Activated CD4-positive, alpha-beta memory T cell treated with anti-CD3 and anti-CD28 coated beads, Interleukin-2, amount 10 ng/mL, durations not matched to agents 7 days and 5 days (primary cell): ENCODE measurements at places on chromosomes 5 and 9. TPM values are rescaled to one million over a fixed set of nuclear protein-coding genes. Genes with fewer than 3 reads are reported as not detected.

Gene COL15A1
- total RNA-seq, result 0.33 TPM

Gene ABCA1
- 0.93 TPM for total RNA-seq

- no peaks in the 10 kb centered on the region for H3K4me1 ChIP-seq
- no peak for DNase-seq
- H3K4me3 ChIP-seq, result no peak overlapping the region
- H3K27me3 ChIP-seq, result no peaks in the 10 kb centered on the region
- H3K27ac ChIP-seq, result no peak overlapping the region
- H3K36me3 ChIP-seq, result no peaks in the 10 kb centered on the region
These were observed 228.9 kb upstream of the SNX2 start for GRCh38 chr5:122545986-122546385.

DNA sequence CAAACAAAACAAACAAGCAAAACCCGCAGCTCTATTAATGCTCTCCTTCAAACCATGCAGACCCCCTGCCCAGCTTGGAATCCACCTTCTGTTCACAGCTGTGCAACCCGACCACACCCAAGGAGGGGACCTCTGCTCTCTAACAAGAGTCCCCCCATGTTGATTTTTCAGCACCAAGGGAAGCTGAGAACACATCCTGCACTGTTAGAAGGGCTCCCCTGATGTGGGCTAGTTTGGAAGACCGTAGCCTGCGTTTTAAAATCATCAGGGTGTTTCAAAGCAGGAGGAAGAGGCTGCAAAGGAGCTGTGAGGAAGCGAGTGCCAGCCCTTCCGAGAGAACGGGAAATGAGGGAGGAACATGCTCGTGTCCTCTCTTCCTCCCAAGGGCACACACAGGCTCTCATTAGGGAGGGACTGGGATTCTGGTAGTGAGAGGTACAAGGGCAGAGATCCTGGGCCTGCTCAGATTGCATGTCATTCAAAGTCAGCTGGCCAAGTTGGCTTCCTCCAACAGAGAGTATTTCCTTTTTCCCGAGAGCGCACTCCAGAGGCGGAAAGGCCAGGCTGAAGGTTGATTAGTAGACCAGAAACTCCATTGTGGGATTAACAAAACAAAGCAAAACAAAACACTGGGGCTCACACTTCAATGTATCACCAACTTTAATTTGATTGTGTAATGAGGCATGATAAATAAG lies 185.9 kb downstream of the SEMA6A start:
- H3K4me3 ChIP-seq, result no peak overlapping the region
- no peaks in the 10 kb centered on the region for H3K27me3 ChIP-seq
- DNase-seq, result no peak
- no peaks in the 10 kb centered on the region for H3K36me3 ChIP-seq
- no peaks in the 10 kb centered on the region for H3K4me1 ChIP-seq
- H3K27ac ChIP-seq, result no peak overlapping the region

Gene RMRP
- 9,885 TPM for total RNA-seq

- no peak for DNase-seq
- H3K4me1 ChIP-seq, result peaks cover 24% of the 10 kb centered on the region
- no peak overlapping the region for H3K27ac ChIP-seq
These were observed 12.2 kb upstream of the CSNK1A1 start for GRCh38 chr5:149563466-149563865.

DNA sequence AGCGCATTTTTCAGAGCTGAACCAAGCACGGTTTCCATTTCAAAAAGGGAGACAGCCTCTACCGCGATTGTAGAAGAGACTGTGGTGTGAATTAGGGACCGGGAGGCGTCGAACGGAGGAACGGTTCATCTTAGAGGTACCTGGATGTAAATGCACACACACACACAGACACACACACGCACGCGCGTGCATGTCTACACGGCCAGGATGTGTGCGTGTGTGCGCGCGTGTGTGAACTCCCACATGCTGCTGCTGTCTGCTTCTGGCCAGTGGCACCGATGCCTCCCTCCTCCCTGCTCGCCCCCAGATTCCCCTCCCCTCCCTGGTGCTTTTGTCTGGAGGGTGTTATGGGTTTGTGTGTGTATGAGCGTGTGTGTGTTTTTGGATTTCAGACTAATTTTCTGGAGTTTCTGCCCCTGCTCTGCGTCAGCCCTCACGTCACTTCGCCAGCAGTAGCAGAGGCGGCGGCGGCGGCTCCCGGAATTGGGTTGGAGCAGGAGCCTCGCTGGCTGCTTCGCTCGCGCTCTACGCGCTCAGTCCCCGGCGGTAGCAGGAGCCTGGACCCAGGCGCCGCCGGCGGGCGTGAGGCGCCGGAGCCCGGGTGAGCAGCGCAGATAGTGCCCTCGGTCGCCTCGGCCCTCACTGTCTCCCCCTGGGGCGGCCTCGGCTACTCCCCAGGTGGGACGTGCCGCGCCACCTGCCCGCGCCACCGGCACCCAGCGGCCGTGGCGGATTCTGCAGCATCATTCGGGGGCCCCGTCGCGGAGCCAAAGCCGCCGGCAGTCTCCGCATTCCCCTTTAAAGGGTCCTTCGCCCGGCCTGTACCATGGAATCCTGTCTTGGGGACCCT lies at the start of gene NTRK2:
Gene NTRK2 (plus strand): TSS at position 442 of the 850 bp plus-strand sequence. CDS start 1,020 bp downstream, outside the sequence.
- H3K4me3 ChIP-seq, result peak within 1 kb of the TSS; percentile 72
- peaks cover 20% of the 10 kb centered on the region for H3K4me1 ChIP-seq
- H3K27ac ChIP-seq, result peak within 1 kb of the TSS; percentile 18
- peak; percentile 27 for DNase-seq
- peaks cover 63% of the 10 kb centered on the region for H3K27me3 ChIP-seq

GRCh38 chr5:167280111-167280510 lies 1011.3 kb upstream of the WWC1 start:
- no peak overlapping the region for H3K4me3 ChIP-seq
- H3K27ac ChIP-seq, result no peak overlapping the region
- H3K36me3 ChIP-seq, result no peaks in the 10 kb centered on the region
- no peak for DNase-seq

Gene ATOSB
- total RNA-seq, result 26.8 TPM

GRCh38 chr9:7533376-7534090 lies 266.0 kb downstream of the DMAC1 start:
- H3K27ac ChIP-seq, result peak overlapping the region; percentile 72
- peak overlapping the region; percentile 9 for H3K4me3 ChIP-seq
- H3K27me3 ChIP-seq, result peaks cover 16% of the 10 kb centered on the region
- peak; percentile 26 for DNase-seq
- peaks cover 3% of the 10 kb centered on the region for H3K36me3 ChIP-seq

Gene CKMT2
- total RNA-seq, result not detected

Gene PTGER4
- 54.1 TPM for total RNA-seq

Gene IGIP
- 4.8 TPM for total RNA-seq

Gene ECSCR
- not detected for total RNA-seq

Gene PROP1
- not detected for total RNA-seq

DNA sequence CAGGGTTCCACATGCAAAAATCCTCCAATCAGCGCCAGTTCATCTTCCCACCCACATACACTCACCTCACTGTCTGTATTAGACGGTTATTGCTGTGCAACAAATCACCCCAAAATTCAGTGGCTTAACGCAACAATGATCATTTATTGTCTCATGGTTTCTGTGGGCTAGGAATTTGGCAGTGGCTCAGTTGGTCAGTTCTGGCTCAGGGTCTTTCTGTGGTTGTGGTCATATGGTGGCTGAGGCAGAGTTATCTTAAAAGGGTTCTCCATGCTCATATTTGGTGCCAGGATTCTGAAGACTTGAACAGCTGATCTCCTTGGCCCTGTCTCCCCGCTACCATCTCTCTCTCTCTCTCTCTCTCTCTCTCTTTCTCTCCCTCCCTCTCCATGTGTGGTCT lies 12.9 kb downstream of the ZNF618 start:
- no peak overlapping the region for H3K4me3 ChIP-seq
- H3K27me3 ChIP-seq, result peaks cover 7% of the 10 kb centered on the region
- H3K4me1 ChIP-seq, result peaks cover 15% of the 10 kb centered on the region
- H3K36me3 ChIP-seq, result no peaks in the 10 kb centered on the region
- H3K27ac ChIP-seq, result no peak overlapping the region

GRCh38 chr9:99259231-99259918 lies 37.3 kb downstream of the SEC61B start:
- peak; percentile 67 for DNase-seq
- peak overlapping the region; percentile 75 for H3K27ac ChIP-seq
- H3K27me3 ChIP-seq, result no peaks in the 10 kb centered on the region
- no peak overlapping the region for H3K4me3 ChIP-seq

- no peak overlapping the region for H3K27ac ChIP-seq
- peaks cover 8% of the 10 kb centered on the region for H3K27me3 ChIP-seq
- no peak for DNase-seq
- peaks cover 13% of the 10 kb centered on the region for H3K4me1 ChIP-seq
- H3K36me3 ChIP-seq, result peaks cover 7% of the 10 kb centered on the region
These were observed 190.3 kb downstream of the SNX18 start for GRCh38 chr5:54707841-54708240.

DNA sequence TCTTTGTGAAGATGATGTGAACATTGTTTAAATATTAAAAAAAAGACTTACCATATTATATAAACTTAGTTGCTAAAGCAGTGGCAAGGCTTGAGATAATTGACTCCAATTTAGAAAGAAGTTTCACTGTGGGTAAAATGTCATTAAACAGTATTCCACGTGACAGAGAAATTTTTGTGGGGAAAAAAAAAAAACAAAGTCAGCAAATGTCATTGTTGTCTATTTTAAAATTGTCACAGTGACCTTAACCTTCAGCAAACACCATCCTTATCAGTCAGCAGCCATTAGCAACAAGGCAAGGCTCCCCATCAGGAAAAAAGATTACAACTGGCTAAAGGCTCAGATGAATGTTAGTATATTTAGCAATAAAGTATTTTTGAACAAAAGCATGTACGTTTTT lies 99.3 kb upstream of the CDH18 start:
- H3K36me3 ChIP-seq, result no peaks in the 10 kb centered on the region
- no peak overlapping the region for H3K27ac ChIP-seq
- DNase-seq, result no peak

- H3K4me3 ChIP-seq, result no peak overlapping the region
- H3K36me3 ChIP-seq, result peaks cover 90% of the 10 kb centered on the region
- no peak overlapping the region for H3K27ac ChIP-seq
- H3K4me1 ChIP-seq, result no peaks in the 10 kb centered on the region
- H3K27me3 ChIP-seq, result no peaks in the 10 kb centered on the region
- DNase-seq, result no peak
These were observed 31.1 kb downstream of the TUT7 start for GRCh38 chr9:86322973-86323644.

Gene ELAVL2
- not detected for total RNA-seq

Gene PRSS3
- total RNA-seq, result not detected
